Upper lobe of right lung (tissue), 1 donor: ENCODE measurements at places on chromosomes 13 and 19. TPM values are rescaled to one million over a fixed set of nuclear protein-coding genes. Genes with fewer than 3 reads are reported as not detected.

The POU4F1 gene
- total RNA-seq, result not detected

The SLC10A2 gene
- not detected for total RNA-seq

The BRCA2 gene
- 3.6 TPM for total RNA-seq

The OBI1 gene
- total RNA-seq, result 9.3 TPM

The CBARP gene
- total RNA-seq, result 1.0 TPM

The SBK2 gene
- total RNA-seq, result not detected

The SIGLEC5 gene
- total RNA-seq, result 0.90 TPM

The POU2F2 gene
- 6.1 TPM for total RNA-seq

The OR7C1 gene
- total RNA-seq, result not detected

The ETV2 gene
- 0.72 TPM for total RNA-seq

The SPTBN4 gene
- 1.5 TPM for total RNA-seq

The GJA3 gene
- total RNA-seq, result not detected

The NCR1 gene
- total RNA-seq, result 1.5 TPM

The UHRF1 gene
- 0.90 TPM for total RNA-seq

The CDADC1 gene
- total RNA-seq, result 13.8 TPM

The MEIS3 gene
- total RNA-seq, result 4.3 TPM

The FAM124A gene
- 3.9 TPM for total RNA-seq

The LGI4 gene
- total RNA-seq, result 6.7 TPM

The KCNJ14 gene
- 1.1 TPM for total RNA-seq

The C19orf73 gene
- 1.5 TPM for total RNA-seq

The HIF3A gene
- 63.1 TPM for total RNA-seq

The KBTBD7 gene
- 7.8 TPM for total RNA-seq

The PROZ gene
- total RNA-seq, result not detected

The SYCN gene
- not detected for total RNA-seq

The TMEM255B gene
- total RNA-seq, result 43.6 TPM

The SH2D3A gene
- 26.0 TPM for total RNA-seq

The IGFL1 gene
- not detected for total RNA-seq

The UGGT2 gene
- total RNA-seq, result 21.7 TPM

The CYSLTR2 gene
- total RNA-seq, result 0.67 TPM

The C19orf81 gene
- total RNA-seq, result 3.9 TPM

The RAB3A gene
- 1.9 TPM for total RNA-seq

The ZNF550 gene
- 6.3 TPM for total RNA-seq
